ENCODE measurements at places on chromosomes 3 and 15.

DNA sequence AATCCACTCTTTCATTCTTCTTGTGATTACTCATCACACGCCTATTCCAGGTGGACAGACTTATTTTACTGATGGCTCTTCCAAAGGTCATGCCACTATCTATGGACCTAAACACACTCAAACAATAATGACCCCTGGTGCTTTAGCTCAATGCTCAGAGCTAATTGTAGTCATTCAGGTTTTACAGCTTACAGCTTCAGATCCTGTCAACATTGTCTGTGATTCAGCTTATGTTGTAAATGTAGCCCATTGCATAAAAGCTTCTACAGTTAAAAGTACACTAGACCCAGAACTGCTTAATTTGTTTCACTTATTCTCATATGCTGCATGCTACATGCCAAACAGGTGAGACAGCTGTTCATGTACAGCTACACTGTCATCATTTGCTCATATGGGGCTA is 49.2 kb downstream of the LSM3 start:
- no peak for DNase-seq

DNA sequence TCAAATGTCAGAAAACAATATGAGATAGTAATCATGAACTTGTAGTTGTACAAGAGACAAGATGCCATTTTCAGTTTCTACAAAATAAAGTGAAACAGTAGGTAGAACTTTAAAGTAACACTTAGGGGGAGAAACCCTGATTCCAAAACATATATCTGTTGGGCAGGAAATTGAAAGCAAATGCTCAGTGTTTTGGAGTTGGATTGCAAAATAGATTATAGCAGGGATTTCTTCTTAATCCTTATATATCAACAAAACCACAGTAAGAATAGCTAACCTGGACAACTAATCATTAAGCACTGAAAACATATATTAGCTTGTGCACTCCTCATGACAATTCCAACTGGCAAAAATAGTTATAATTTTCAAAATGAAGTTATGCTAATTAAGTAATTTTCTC is 46.9 kb downstream of the COMMD2 start:
- no peak for DNase-seq

GRCh38 chr3:16515885-16516420 is 2.5 kb upstream of the RFTN1 start:
- DNase-seq: no peak

DNA sequence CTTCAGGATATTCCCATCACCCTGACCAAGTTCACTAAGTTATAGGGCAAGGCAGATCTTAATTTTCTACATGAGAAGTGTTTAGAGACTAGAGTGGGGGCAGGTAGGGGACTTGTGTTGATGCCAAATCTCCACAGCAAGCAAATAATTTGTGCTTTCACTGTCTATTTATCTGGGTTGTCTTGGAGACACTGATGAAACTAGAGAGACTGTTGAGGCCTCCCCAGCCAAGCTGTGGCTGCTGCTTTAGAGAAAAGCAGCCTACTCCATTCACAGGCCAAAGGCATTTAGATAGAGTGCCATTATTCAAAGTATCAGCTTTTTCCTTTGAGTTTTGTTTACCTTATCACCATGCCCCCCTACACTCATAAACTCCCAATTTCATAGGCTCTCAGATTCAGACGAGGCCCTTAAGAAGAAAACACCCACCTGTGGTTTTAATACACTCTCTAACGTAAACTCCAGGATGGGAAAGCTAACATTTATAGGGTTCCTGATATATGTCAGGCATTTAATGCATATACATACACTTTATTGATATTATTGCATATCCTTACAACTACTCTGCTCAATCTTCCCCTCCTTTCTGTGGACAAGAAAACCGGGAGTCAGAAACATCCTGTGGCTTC is 130.4 kb upstream of the FOXB1 start:
- no peak for DNase-seq

- DNase-seq: no peak
Observed at GRCh38 chr3:12384451-12385233, 95.8 kb downstream of the PPARG start.

- no peak for DNase-seq
Observed at GRCh38 chr3:99474776-99475175, 163.6 kb upstream of the COL8A1 start.

GRCh38 chr3:39011191-39011736 is 40.5 kb downstream of the SCN11A start:
- DNase-seq: no peak

- no peak for DNase-seq
Observed at GRCh38 chr15:87518957-87519356, 737.6 kb downstream of the NTRK3 start.

DNA sequence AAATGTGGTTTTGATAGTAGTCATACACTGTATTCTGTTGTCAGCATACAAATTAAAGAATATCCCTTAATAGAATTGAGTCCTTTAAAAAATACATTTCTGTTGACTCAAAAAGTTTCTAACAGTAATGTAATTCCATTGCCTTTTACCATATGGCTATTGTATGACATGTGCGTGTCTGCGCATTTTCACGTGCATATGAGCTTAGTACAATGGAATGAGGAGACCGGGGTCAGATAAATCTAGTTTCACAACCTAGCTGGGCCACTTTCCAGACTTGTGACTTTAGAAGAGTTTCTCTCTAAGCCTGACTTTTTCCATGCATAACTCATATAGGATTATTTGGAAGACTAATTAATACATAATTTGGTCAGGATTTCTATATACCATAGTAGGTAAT is 38.7 kb downstream of the ZBTB38 start:
- peak; percentile 48 for DNase-seq

- no peak for DNase-seq
Observed at GRCh38 chr3:165778456-165778855, 58.8 kb downstream of the BCHE start.

GRCh38 chr3:148740291-148740690 is 42.6 kb downstream of the AGTR1 start:
- no peak for DNase-seq

DNA sequence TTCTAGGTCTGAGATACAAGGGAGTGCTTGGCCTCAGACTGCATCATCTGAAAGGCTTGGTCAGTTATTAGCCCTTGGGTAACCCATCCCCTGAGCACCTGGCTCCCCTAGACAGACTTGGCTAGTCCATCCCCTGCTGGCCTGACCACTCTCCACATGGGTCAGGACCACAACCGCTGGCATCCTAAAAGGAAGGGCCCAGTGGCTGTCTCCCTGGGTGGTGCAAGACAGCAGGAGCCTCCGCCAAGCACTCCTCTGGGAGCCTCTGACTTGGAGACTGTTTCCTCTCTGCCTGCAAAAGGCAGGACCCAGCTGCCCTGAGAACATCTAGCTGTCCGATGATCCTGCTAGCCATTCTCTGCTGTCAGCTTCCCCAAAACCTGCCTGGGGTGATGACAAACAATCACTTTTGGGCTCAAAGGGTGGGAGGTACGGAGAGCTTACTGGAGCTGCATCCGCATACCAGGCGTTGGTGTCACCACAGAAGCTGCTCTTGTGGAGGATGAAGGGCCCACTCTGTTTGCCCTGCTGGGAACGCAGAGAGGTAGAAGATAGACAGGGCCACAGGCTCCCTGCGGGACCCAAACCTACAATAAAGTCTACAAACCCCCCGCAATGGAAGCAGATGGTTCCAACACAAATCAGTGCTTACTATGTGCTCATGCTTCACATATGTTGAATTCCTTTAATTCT is 108.0 kb upstream of the PRR20G start:
- no peak for DNase-seq

GRCh38 chr15:80267658-80268057 is 15.6 kb upstream of the CTXND1 start:
- no peak for DNase-seq

DNA sequence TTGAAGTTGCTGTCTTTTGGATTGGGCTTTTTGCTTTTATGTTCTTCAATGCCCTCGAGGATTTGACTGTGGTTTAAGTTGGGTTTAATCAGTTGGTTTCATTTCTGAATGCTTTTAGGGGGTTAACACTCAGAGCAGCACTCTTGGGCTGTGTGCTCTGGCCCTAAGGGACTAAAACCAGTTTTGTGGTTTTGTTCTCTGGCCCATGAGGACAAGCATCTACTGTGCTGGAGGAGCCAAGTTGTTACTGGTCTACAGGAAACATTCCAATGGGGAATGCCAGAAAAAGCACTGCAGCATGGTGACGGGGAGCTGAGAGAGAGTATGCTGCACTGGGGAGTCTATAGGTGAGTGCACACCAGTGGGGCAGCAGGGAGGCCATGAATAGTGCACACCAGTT is 596.9 kb downstream of the ZBBX start:
- no peak for DNase-seq

GRCh38 chr3:120496278-120497002 is 45.6 kb upstream of the FSTL1 start:
- DNase-seq: peak; percentile 47

DNA sequence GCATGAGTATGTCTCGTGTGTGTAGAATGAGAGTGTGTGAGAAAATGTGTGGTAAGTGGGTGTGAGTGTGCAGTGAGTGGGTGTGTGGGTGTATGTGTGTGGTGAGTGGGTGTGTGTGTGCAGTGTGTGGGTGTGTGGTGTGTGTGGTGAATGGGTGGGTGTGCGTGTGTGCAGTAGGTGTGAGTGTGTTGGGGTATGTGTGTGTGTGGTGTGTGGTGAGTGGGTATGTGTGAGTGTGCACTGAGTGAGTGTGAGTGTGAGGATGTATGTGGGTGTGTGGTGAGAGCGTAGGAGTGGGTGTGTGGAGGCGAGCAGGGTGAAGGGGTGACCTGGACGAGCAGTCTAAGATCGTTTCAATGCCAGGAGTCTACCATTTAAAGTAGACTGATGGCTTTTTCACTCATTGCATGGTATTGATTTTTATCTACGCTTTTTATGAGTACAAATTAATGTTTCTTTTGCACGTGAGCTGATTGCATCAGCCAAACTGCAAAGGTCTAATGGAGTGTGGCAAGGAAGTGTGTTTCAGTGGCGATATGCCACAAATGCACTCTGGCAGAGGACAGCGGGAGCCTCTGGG is 1.6 kb upstream of the CPN2 start:
- no peak for DNase-seq

- DNase-seq: no peak
Observed at GRCh38 chr3:43287500-43287873, 1.1 kb downstream of the SNRK start.

- DNase-seq: no peak
Observed at GRCh38 chr3:134601539-134602439, 49.0 kb downstream of the KY start.

DNA sequence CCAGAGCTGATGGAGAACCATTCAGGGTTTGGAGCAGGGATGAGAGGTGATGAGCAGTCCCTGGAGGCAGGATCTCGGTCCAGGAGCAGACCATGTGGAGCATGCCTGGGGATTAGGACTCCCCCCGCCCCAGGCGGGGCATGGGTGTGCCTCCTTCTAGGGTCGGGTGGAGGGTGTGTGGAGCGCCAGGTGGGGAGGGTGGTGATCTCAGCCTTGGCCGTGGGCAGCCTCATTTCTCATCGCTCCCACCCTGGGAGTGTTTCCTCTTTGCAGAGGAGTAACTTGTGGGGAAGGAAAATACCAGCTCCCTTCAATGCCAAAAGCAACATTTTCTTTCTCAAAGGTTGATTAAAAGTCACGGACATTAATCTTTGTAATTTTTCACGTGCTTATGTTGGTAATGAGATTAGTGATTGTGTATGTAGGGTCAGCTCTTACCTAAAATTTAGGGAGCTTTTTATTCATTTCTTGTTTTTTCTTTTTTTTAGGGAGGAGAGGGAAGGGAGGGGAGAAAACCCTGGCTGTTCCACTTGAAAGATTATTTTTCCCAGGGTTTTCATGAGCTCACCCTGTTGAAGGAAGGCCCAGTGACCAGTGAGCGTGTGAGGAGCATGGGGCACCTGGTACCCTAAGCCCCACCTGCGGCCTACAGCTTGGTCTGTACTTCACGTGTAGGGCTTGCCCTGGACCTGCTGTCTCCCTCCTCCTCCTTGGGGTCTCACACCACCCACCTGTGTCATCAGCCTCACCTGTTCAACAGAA is 11.0 kb downstream of the FBLN2 start:
- no peak for DNase-seq

GRCh38 chr3:86175051-86175536 is 815.9 kb downstream of the VGLL3 start:
- no peak for DNase-seq

DNA sequence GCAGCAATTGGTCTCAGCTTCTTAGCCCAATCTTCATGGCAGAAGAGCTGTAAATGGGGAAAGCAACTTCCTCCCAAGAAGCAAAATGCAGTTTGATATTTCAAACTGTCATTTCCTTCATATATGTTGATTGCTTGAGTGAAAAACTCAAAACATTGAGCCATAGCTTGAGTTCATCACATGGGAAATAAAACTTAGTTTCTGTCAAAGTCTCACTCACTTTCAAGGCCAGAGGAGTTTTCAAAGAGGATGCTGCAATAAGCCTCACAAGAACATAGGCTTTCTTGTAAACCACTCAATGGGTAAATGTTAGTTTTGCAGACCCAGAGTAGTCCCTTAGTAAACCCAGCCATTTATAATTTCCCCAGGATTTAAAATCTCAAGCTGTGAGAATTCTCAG is 29.1 kb upstream of the SUCLG2 start:
- DNase-seq: no peak

DNA sequence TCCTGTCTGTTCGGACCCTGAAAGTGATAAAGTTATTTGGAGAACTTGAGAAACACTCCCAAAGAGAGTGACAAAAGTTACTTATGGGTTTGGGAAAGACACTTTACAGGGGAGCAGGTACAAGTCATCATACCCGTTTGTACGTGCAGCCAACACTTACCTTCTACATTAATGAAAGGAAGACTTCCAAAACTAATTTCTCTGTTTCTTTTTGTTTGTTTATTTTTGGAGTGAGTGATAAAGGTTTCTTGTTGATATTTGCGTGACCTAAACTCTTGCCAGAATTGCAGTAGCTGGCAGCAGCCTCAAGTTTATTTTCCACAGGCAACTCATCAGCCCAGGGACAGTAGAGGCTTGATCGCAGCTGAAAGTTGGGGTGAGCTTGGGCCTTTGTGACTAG is 8.4 kb downstream of the ABHD2 start:
- no peak for DNase-seq

- DNase-seq: no peak
Observed at GRCh38 chr3:194851254-194851653, 165.6 kb downstream of the FAM43A start.

DNA sequence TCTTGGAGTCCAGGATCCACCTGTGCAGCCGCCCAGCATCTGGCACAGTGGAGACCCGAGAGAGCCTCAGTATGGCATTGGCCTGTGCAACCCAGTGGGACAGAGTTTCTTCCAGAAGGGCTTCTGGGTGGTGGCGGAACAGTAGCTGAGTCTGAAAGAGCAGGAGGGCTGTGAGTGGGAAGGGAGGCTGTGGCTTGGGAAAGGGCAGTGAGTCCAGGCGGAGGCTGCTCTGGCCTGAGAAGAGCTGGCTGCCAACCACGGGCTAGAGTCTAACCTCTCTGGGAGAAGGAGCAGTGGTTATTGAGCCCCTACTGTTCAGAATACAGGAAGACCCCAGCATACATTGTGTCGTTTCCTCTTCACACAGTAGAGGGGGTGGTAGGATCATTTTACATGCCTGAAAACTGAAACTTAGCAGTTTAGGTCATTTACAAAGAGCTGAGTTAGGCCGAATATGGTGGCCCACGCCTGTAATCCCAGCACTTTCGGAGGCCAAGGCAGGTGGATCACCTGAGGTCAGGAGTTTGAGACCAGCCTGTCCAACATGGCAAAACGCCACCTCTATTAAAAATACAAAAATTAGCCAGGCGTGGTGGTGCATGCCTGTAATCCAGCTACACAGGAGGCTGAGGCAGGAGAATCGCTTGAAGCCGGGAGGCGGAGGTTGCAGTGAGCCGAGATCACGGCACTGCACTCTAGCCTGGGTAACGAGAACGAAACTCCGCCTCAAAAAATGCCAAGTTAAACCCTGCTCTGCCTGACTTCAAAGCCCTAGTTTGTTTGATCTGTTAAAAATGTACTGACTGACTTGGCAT is 3.2 kb downstream of the AEN start:
- peak; percentile 37 for DNase-seq

- no peak for DNase-seq
Observed at GRCh38 chr15:89991312-89991711, 9.8 kb upstream of the ZNF710 start.

All from HTR-8/SVneo (cell line).